AG10803 (cell line): ENCODE measurements at places on chromosomes 5 and 9.
A peak's percentile ranks its signal among the peaks of the same experiment; 100 is the strongest.

DNA sequence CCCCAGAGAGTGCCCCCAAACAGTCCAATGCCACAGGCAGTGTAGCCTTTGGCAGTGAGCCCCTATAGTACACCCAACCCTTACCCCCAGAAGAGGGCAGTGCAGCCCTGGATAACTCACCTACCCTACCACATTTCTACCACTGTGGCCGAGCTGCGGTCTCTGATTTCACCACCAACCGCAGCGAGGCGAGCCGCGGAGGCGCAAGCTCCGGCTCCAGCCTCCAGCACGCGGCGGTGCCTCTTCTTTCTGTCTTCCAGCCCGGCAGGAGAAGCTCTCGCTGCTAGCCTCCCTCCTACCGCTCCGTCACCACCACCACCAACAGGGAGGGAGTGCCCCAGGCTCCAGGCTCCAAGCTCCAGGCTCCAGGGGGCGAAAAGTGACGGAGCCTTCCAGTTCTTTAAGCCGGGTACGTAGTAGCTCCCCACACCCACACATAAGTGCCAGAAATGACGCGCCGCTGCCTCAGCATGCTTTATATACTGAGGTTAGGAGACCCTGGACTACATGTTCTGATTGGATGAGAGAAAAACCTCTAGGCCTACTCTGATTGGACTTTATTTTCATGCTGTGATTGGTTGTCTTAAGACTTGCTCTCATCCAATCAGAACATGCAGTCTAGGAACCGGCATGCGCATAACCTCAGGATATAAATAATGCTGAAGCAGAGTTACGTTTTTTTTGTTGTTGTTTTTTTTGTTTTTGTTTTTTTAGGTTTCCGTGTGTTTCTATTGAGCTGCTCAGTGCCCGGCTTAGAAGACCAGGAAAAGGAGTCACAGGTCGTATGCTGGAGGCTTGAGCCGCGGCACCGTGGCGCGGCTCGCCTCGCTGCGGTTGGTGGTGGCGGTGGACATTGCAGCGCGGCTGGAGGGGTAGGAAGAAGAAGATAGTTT lies at the start of gene PCAT7:
Gene PCAT7 (plus strand): TSS at position 645 of the 893 bp plus-strand sequence.
- peak; percentile 45 for DNase-seq

- no peak for DNase-seq
Measured at GRCh38 chr5:32876791-32877190, 165.7 kb downstream of the NPR3 start.

DNA sequence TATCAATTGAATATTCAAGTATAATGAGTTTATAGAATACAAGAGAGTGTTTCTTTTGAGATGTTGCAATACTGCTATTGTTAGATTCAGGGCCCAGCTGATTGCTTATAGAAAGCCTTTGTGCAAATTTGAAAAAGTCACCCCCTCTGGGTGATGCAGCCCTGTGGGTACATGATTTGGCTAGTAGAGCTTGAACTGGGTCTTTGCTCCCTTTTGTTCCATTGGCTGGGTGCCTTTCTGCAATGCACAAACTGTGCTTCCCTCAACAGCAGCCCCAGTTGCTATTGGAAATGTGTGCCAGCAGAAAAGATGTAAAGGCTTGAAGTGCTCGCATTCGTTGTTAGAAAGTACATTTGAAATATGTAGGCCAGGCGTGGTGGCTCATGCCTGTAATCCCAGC lies 61.8 kb upstream of the CEMIP2 start:
- DNase-seq, result no peak

DNA sequence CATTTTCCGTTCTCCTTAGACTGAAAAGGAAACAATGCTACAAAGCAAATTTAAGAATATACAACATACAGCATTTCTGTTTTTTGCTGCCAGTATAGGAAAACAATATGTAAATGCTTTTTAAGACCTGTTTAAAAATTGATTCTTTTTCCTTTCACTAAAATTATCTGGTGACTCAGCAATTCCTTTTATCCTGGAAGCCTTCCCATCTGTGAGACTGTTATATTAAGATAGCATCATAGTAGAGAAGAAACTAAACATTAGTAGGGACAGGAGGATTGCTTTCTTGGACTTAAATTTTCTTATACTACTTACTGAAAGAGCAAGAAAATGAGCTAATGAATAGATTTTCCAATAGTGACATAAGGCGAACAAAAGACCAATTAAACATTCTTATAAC lies 30.0 kb upstream of the GPR21 start:
- DNase-seq, result peak; percentile 37

- DNase-seq, result no peak
Measured at GRCh38 chr5:156826150-156826549, 23.9 kb upstream of the PPP1R2B start.

GRCh38 chr5:176664886-176665285 lies 17.6 kb downstream of the TSPAN17 start:
- no peak for DNase-seq

DNA sequence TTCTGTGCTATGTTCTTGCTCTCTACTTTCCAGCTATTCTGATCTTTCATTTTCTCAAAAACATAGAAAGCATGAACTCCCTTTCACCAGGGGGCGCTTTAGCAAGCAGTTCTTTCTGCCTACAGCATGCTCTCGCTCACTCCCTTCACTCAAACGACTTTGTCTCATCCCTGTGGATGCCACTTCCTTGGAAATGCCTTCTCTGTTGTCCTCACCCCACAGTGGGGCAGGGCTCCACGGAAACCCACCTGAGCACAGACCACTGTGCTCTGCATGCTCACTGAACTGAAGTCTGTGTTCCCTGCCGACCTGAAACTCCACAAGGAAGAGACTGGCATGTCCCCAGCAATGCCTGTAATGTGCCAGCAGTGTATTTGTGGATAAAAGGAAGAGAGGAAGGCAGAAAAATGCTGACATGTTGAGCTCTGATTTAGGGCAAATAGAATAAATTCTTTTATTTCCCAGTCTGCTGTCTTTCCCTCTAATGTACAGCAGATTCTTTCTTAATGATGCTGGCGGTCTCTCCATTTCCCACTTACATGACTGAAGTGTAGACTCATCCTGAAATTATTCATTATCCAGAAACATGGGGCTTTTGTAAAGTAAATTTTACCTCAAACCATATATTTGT lies 4.9 kb upstream of the ROR2 start:
- peak; percentile 90 for DNase-seq

DNA sequence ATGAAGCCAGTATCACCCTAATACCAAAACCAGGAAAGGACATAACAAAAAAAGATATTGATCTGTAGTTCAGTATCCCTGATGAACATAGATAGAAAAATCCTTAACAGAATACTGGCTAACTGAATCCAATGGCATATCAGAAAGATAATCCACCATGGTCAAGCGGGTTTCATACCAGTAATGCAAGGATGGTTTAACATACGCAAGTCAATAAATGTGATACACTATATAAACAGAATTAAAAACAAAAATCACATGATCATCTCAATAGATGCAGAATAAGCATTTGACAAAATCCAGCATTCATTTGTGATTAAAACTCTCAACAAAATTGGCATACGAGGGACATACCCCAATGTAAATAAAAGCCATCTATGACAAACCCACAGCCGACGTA lies 110.9 kb downstream of the AOPEP start:
- no peak for DNase-seq

GRCh38 chr5:11560915-11561697 lies 343.1 kb downstream of the CTNND2 start:
- DNase-seq, result no peak

DNA sequence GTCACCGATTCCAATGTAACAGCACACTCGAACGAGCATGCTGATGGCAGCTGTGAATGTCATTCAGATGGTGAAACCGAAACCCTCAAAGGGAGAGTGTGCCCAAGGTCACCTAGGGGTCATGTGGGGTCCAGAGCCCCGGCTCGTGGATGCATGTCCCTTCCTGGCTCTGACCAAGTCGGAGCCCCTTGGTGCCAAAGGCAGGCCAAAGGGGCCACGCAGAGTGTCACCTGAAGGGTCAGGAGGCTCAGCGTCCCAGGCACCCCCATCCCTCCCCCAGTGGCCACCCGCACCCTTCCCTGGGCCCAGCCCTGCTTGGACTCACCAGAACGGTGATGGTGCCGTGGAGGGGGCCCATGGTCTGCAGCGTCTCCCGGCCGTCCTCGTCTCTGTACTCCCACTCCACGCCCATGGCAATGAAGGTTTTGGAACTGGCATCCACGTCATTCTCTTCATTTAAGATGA lies 69.5 kb downstream of the ZNF354C start:
- DNase-seq, result no peak

- no peak for DNase-seq
Measured at GRCh38 chr5:15004506-15004905, 132.9 kb upstream of the ANKH start.

DNA sequence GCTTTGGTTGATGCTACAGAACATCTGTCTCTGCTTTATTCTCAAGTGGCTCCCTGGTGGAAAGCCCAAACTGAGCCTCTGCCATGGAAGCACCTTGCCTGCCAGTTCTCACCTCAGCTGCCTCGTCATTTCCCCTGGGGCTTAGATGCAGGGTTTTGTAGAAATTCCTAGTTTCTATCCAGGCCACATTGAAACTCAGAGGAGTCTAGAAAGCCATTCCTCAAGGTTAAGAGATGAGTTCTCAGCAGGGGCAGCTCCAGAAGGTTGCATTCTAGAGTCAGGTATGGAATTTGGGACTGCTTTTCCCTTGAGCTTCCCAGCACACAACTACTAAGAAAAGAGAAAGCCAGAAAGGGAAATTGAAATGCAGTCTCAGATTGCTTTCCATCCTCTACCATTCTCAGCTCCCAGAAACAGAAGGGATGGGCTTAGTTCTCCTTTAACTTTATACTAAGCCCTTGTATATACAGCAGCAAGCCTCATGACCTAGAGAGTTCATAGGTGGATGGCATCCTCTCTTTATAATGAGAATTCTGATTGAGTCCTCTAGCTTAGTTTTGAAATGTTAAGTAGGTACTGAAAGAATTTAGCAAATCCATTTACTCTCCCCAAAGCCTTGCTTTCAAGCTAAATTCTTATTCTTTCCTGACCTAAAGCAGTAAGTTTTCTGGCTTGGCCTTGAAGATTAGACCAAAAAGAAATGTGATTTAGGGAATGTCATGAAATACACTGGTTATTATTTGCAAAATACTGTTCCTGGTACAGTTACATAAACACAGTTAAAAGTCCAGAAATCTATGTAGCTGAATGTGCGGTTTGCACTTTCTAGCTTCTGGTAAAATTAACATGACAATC lies 66.0 kb upstream of the MEF2C start:
- no peak for DNase-seq

GRCh38 chr5:118257066-118257465 lies 731.3 kb downstream of the DTWD2 start:
- no peak for DNase-seq

DNA sequence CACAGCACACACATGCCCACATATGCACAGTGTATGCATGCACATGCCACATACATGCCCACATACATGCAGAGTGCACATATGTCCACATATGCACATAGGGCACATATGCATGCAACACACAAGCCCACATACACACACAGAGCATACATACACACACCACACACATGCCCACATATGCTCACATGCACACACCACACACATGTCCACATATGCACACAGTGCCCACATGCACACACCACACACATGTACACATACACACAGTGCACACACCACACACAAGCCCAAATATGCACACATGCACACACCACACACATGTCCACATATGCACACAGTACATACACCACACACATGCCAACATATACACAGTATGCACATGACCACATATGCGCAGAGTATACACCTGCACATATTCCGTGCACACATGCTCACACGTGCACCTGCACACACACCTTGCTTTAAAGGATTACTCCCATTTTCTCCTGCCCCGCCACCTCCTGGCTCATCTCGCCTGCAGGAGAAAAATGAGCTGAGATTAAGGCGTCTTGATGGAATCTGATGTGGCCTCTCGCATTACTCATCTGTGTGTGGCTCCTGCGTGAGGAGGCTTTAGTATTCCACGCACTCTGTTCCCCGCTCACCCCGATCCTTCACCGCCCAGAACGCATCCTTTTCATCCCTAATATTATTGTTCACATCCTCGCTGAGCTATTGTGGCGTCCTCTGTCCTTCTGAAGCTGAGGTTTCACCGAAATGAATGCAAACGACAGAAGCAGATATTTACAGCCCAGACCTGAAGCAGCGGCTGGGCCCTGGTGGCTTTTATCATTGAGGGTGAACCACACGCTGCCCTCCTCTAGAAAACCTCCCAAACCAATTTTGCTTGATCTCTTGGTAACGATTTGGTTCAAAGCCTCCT lies 182.7 kb downstream of the OLFM1 start:
- DNase-seq, result no peak

GRCh38 chr5:116507941-116508655 lies 66.5 kb downstream of the SEMA6A start:
- no peak for DNase-seq

DNA sequence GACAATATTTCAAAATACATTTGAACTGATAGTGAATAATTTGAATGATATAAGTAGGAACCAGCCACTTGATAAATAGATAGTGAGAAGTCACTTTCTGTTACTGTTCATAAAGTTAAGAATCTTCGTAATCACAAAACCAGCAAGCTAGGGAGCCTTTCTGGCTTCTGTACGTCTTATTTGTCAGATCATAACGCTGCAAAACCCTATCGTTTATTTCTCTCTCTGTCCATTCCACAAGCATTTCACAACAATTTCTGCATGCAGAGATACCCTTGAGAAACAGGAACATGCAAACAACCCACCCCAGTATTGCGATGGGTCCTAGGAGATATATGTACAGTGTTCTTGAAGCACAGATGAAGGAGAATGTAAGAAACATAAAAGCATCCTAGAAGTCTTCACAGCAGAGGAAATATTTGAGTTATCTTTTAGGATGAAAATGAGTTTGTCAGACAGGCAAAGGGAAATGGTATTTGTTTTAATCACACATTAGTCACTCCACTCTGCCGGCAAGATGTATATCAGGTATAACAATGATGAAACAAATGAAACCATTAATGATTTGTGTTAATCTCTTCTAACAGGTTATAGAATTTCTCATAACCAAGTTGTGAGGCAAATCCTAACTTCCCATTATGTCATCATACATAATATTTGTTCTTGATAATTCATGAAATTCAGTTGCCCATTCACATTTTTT lies 668.7 kb upstream of the FTMT start:
- DNase-seq, result no peak

GRCh38 chr5:24547132-24547531 lies 97.6 kb downstream of the CDH10 start:
- no peak for DNase-seq

- no peak for DNase-seq
Measured at GRCh38 chr9:28688172-28688571, 1114.9 kb upstream of the C9orf72 start.

DNA sequence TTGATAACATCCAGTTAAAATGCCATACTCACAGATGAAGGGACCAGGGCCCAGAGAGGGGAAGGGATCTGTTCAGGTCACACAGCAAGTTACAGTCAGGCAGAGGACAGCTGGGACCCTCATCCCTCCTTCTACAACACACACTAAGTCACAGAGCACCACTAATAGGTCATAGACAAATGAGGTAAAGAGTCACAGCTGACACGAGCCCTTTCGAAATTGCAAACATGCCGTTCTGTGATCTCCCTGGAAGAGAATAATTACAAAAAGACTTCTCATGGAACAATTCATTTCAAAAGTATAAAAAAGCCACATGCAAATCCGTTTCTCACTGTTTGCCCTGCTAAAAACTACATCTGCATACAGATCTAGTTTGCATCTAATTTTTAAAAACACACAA lies 15.5 kb downstream of the IGFBPL1 start:
- DNase-seq, result no peak
